ENCODE measurements at places on chromosomes 16 and 17. TPM values are rescaled to one million over a fixed set of nuclear protein-coding genes. Genes with fewer than 3 reads are reported as not detected.

SLC16A6 gene
- total RNA-seq = 1.1 TPM

CYGB gene
- total RNA-seq = not detected

DHRS7C gene
- total RNA-seq = not detected

NFATC2IP gene
- total RNA-seq = 55.5 TPM

KREMEN2 gene
- total RNA-seq = not detected

VMO1 gene
- total RNA-seq = not detected

SPG7 gene
- 62.4 TPM for total RNA-seq

KRTAP4-4 gene
- total RNA-seq = not detected

All from activated naive CD4-positive, alpha-beta T cell treated with anti-CD3 and anti-CD28 coated beads for 36 hours (primary cell).